Natural killer cell (primary cell): ENCODE measurements at places on chromosomes 11 and 22. TPM values are rescaled to one million over a fixed set of nuclear protein-coding genes. Genes with fewer than 3 reads are reported as not detected.

EHD1 gene
- total RNA-seq = 225 TPM

SYNGR1 gene
- total RNA-seq = 31.3 TPM

DNA sequence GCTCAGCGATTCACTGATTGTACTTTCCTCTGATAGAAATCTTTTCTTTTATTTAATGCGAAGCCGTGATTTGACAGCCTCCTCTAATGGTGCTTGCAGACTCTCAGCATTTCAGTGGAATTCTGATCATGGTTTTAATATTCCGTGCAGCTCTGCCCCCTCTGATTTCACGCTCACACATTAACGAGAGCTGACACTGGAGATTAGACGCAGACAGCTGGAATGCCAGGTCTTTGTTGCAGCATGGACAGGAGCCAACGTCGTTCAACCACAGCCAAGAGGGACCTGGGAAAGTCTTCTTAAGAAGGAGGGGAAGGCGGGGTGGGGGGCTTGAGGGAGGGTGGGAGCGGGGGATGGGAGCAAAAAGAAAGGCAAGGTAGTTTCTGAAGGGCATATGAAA, 186.4 kb downstream of the BLID start:
- no peak for DNase-seq

DNA sequence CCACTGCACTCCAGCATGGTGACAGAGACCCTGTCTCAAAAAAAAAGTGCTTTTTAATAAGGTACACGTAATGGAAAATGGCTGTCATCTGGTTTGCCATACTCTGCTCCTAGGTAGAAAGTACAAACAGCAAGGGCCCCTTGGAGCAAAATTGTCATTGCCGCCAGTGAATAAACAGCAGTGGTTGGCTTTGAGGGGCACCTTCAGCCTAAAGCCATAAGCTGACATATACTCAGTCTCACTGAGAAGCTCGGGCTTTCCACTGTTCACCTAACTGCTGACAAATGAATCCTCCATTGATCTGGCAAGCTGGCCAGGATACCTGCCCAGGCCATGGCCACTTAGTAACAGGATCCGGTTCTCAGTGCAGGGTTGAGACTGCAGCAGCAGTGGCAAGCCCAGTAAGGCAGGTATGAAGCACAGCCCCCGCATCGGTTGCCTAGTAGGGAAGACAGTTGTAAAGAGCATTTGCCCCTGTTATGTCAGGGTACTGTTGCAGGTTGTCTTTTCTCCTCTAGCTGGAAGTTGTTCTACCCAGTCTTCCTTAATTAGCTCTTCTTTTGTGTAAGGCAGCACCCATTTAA, 38.8 kb downstream of the MARK2 start:
- DNase-seq = no peak

DNA sequence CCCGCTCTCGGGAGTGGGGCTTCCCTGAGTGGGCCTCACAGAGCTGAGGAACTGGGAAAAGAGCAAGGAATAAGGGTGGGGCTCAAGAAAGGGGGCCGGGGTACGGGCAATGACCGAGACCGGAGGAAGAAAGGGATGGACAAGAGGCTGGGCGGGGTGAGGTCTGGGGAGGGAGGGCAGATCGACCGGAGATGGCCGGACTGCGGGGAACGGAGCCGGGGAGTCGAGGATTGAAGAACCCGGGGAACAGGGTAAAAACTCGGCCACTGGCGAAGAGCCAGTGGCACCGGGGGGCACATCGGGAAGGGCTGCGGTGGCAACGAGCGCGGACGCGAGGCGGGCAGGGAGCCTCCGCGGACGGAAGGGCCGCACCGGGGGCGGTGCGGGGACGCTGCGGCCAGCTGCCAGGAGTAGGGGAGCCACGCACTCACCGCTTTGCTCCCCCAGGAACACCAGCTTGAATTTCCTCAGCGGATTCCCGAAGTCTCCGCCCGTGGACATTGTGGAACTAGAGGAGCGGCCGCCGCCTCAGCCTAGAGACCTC, 667 bp downstream of the RAB6A start:
- DNase-seq = no peak

DNA sequence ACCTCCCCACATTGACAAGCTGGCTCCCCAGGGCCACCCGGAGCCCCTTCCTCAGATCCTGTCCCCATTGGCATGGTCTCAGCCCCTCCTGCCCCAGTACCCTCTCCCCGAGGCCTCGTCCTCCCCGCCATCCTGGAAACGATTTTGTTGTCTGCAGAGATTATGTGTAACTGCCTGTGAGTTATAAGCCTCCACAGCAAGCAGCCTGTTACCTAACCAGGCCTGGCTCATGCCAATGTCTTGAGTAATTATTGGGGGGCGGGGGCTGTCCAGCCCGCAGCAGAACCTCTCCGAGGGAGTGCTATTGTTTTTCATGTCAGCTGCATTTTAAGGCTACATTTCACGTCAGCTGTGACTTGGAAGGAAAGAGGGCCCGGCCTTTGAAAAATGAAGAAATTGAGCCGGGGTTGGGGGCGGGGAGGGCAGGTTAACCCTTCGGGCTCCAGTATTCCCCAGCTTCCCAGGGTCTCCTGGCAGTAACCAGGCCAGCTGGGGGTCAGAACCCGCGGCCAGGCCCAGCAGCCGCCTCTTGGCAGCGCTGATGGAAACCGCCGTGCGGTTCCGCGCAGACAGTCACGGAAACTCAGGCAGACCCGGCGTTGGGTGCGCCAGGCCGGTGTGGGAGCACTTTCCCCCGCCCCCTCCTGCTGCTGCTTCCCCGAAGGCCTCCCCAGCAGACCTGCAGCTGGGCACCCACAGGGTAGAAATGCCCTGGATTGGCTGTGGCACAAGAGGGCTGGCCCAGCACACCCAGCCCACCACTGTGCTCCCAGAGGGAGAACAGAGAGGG, 59.5 kb downstream of the CDKN1C start:
- DNase-seq = no peak

DNA sequence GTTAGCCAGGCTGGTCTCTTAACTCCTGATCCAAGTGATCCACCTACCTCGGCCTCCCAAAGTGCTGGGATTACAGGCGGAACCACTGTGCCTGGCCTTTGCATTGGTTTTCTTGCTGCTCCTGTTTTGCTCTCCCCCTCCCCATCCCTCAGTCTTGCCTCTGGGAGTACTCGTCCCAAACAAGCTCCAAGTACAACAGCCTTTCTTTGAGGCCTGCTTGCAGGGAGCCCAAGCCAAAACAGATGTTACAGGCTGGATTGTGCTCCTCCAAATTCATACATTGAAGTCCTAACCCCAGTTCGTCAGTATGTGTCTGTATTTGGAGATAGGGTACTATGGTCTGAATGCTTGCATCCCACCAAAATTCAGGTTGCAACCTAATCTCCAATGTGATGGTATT, 8.6 kb downstream of the IGLL1 start:
- no peak for DNase-seq

GRCh38 chr11:103928040-103928801, 108.2 kb upstream of the DDI1 start:
- DNase-seq = no peak

DNA sequence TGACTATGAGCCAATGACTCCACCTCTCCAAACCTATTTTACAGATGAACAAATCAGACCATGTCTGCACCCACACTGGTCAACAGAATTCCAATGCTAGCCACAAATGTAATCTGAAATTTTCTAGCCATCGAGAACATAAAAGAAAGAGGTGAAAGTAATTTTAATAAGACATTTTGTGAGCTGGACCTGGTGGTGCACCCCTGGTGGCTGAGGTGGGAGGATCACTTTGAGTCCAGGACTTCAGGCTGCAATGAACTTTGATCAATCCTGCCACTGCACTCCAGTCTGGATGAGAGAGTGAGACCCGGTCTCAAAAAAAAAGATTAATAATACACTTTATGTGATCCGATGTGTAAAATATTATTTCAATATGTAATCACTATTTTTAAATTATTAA, 9.4 kb upstream of the RNF185 start:
- DNase-seq = no peak

DNA sequence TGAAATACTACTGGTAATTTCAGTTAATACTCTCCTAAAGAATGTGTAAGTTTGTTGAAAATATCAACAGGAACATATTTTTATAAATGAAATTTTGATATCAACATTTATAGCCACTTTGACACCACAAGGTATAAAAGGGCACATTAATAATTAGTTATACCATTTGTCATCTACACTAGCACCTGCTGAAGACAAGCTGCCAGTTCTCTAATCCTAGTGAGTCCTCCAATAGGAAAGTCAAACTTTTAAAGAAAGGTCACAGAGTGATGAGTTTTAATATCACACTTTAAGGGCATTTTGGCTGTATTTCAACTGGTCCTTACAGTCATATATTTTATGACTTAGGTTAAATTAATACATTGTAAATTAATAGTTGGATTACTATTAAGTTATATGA, 52.3 kb downstream of the APOL5 start:
- DNase-seq = no peak
